ENCODE measurements at places on chromosomes 4 and X.

DNA sequence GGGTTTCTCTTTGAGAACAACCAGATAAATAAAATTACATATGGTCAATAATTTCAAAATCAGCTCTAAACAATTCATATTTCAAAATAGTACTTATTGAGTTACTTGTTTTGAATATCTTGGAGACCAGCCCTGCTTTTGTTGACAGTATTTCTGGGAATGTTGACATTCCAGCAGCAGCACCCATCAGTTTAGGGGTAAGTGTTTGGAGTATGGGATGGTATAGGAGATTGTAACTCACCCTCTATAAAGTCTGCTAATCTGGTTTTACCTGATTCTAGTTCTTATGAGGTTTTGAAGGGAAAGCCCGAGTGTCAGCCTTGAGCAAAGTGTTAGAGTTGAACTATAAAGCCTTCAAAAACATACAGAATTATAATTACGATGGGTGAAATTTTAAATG lies 139.2 kb upstream of the ANKRD50 start:
- H3K27me3 ChIP-seq = no peaks in the 10 kb centered on the region
- H3K4me1 ChIP-seq = no peaks in the 10 kb centered on the region
- no peaks in the 10 kb centered on the region for H3K36me3 ChIP-seq
- H3K27ac ChIP-seq = no peak overlapping the region
- H3K4me3 ChIP-seq = no peak overlapping the region

DNA sequence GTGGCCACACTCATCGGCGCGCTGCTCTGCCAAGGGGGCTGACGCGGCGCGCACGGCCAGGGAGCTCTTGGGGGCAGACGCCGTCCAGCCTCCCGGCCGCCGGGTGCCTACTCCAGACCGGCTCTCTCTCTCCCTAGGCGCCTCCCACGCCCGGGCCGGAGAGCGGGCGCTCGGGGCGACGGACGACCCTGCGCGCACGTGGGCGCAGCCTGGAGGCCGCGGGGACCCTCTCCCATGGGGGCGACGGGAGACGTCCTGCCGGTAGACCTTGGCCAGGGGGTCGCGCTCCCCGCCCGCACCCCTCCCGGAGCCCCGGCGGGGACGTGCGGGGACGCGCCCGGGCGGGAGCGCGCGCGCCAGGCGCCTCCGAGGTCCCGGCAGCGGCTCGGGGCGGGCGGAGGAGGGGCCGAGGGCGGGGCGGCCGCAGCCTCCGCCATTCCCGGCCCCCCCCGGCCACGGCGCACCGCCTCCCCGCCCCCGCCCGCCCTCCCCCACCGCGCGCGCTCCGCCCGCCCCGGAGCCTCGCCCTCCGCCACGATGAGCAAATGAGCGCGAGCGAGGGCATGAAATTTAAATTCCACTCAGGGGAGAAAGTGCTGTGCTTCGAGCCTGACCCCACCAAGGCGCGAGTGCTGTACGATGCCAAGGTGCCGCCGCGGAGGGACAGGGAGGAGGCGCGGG lies at the start of gene MSL3:
TSS of gene MSL3 (plus strand) at position 519 of the 681 bp plus-strand sequence. CDS start at position 546, 27 bp downstream.
- no peaks in the 10 kb centered on the region for H3K36me3 ChIP-seq
- H3K27ac ChIP-seq = peak within 1 kb of the TSS; percentile 90
- DNase-seq = no peak
- no peaks in the 10 kb centered on the region for H3K4me1 ChIP-seq
- H3K4me3 ChIP-seq = peak within 1 kb of the TSS; percentile 44
- no peaks in the 10 kb centered on the region for H3K27me3 ChIP-seq

DNA sequence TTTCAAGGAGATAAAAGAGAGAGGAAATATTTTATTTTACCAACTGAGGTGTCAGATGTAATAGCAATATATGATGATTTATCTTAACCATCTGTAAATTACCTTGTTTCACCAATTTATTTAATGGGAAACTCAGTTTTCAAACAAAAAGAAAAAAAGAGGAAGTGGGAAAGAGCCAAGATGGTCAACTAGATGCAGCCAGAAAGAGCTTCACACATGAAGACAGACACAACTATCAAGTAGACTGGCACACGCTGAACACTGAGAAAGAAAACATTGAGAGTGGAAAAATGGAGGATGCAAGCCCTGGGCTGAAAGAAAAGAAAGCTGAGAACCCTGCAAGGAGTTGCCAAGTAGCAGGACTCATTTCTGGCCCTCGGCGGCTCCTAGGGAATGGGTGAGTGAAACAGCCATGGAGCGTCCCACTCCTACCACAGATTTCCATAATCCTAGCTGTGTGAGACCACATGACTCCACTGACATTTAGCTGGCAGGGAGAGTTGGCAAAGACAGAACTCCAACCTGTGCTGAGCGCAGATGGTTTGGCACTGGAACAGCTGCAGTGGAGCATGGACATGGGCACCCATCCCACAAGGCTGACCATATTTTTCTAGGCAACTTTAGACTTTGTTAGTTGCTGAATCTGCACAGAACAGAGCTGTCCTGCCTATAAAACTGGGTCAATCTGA lies 409.3 kb downstream of the FAM47B start:
- DNase-seq = no peak
- no peaks in the 10 kb centered on the region for H3K27me3 ChIP-seq
- no peak overlapping the region for H3K27ac ChIP-seq
- no peaks in the 10 kb centered on the region for H3K36me3 ChIP-seq
- no peak overlapping the region for H3K4me3 ChIP-seq

DNA sequence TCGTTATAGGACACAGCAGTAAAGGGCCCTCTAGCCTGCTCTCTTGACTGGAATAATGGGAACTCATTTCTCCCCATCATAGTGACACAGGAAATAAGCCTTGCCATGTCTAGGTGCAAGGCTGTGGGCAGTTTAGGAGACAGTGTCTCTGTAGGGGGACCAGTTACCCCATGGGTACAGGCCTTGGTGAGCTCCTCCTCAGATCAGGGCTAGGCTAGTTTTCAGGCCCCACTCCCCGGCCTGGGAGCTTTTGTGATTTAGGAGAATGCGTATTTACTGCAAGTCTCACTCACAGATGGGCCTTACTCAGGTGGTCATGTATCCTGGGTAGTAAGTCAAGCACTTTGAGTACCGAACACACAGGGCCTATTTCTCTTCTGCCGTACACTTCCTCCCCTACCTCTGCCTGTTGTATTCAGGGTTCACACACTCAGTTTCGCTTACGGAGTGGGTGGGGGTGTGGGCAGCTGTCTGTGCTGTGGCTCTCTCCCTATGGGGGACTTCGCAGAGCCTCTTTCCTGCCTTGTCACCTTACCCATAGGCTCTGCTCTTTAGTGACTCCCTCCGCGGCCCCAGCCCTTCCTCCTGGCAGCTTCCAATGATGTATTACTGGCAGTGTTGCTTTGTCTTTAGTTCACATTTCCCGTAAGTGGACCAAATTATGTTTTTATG lies 34.2 kb downstream of the FAM193A start:
- no peaks in the 10 kb centered on the region for H3K36me3 ChIP-seq
- no peak overlapping the region for H3K4me3 ChIP-seq
- H3K27ac ChIP-seq = no peak overlapping the region
- no peak for DNase-seq
- peaks cover 54% of the 10 kb centered on the region for H3K4me1 ChIP-seq

GRCh38 chr4:2304321-2304876 lies 42.5 kb upstream of the MXD4 start:
- H3K4me3 ChIP-seq = no peak overlapping the region
- H3K27ac ChIP-seq = no peak overlapping the region
- H3K27me3 ChIP-seq = no peaks in the 10 kb centered on the region

- no peak overlapping the region for H3K4me3 ChIP-seq
- DNase-seq = no peak
- no peaks in the 10 kb centered on the region for H3K4me1 ChIP-seq
- H3K36me3 ChIP-seq = no peaks in the 10 kb centered on the region
- H3K27ac ChIP-seq = no peak overlapping the region
Observed at GRCh38 chr4:104169437-104169836, 325.3 kb downstream of the CXXC4 start.

DNA sequence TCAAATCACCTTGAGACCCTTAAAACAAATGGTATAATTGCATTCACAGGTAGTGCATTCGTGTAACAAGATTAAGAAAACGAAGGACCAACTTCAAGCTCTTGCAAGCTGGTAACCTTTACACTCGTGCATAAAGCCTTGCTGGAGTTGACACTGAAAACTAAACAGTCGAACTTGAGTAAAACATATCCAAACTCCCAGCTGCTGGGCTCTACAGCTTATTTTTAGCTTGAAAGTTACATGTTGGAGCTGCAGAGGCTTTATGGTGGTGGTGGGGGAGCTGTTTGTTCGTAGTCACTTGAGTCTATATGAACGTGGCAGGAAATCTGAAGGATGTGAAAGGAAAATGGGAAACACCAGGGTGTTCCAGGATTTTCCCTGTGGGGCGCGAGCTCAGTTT lies 2.7 kb upstream of the WDR1 start:
- peaks cover 42% of the 10 kb centered on the region for H3K4me1 ChIP-seq
- no peak overlapping the region for H3K4me3 ChIP-seq
- DNase-seq = no peak
- H3K27ac ChIP-seq = peak overlapping the region; percentile 98
- no peaks in the 10 kb centered on the region for H3K36me3 ChIP-seq
- H3K27me3 ChIP-seq = no peaks in the 10 kb centered on the region

DNA sequence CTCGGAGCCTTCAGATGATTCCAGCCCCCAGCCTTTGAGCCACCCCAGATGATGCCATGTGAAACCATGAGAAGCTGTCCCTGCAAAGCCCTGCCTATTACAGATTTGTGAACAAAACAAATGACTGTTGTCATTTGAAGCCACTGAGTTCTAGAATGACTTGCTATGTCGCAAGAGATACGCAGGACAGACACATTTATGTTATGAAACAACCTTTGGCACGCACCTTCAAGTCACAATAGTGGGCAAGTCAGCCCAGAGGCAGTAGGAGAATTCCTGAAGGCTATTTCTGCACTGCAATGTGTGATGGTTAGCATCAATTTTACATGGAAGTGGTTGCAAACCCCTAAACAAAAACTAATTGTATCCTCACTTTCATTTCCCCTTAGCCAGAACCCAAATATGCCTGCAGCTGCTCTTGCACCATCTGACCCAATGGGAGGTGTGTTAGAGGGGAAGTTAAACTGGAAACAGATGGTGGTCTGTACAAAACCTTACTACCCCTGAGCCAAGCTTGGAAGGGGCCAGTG lies 174.4 kb upstream of the ATP6AP2 start:
- no peaks in the 10 kb centered on the region for H3K36me3 ChIP-seq
- no peaks in the 10 kb centered on the region for H3K27me3 ChIP-seq
- peaks cover 7% of the 10 kb centered on the region for H3K4me1 ChIP-seq
- H3K27ac ChIP-seq = no peak overlapping the region
- no peak overlapping the region for H3K4me3 ChIP-seq

GRCh38 chr4:178535939-178536579 lies 1093.8 kb upstream of the AGA start:
- no peak for DNase-seq
- H3K27ac ChIP-seq = no peak overlapping the region
- no peaks in the 10 kb centered on the region for H3K27me3 ChIP-seq
- no peaks in the 10 kb centered on the region for H3K36me3 ChIP-seq
- no peak overlapping the region for H3K4me3 ChIP-seq

- H3K27me3 ChIP-seq = no peaks in the 10 kb centered on the region
- H3K27ac ChIP-seq = no peak overlapping the region
- no peaks in the 10 kb centered on the region for H3K4me1 ChIP-seq
- no peak for DNase-seq
- no peaks in the 10 kb centered on the region for H3K36me3 ChIP-seq
Observed at GRCh38 chrX:143945171-143945570, 61.3 kb downstream of the UBE2NL start.

GRCh38 chr4:23171976-23172375 lies 479.2 kb downstream of the GBA3 start:
- H3K4me3 ChIP-seq = no peak overlapping the region
- no peaks in the 10 kb centered on the region for H3K4me1 ChIP-seq
- no peaks in the 10 kb centered on the region for H3K27me3 ChIP-seq

DNA sequence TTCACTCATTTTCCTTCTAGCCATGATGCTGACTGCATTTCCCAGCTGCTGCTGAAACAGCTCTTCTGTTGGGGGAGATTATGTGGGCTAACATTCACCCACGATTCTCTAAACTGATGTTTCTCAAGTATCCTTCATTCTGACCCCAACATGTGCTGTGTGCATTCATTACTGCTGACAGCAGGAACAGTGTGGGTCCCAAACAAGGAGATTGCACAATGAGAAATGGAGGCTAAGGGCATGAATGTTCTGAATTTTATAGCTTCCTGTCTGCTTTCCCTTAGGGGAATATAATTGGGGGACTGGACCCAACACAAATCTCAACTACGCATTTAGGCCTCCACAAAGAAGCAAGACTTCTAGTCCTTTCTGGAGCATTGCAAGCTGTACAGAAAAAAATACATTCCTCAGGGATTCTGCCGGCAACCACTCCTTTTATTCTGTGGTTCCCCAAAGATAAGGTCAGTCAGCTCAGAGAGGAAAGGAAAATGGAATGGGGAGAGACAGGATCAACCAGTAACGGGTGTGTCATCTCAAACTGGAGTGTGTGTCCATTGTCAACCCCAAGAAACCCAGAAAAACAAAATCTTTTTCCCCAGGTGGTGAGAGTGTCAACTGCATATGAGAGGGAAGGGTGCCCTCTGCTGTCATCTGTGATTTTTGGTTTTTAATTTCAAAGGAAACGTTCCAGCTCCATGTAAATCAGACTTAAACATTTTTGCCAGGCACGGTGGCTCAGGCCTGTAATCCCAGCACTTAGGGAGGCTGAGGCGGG lies 81.5 kb upstream of the EGFL6 start:
- H3K27me3 ChIP-seq = no peaks in the 10 kb centered on the region
- peak overlapping the region; percentile 80 for H3K27ac ChIP-seq
- H3K36me3 ChIP-seq = no peaks in the 10 kb centered on the region
- no peak for DNase-seq
- peaks cover 9% of the 10 kb centered on the region for H3K4me1 ChIP-seq

GRCh38 chrX:69546417-69546816 lies 42.3 kb downstream of the NALF2 start:
- H3K27ac ChIP-seq = no peak overlapping the region
- no peak overlapping the region for H3K4me3 ChIP-seq
- no peak for DNase-seq

- H3K4me1 ChIP-seq = no peaks in the 10 kb centered on the region
- no peak overlapping the region for H3K27ac ChIP-seq
- no peaks in the 10 kb centered on the region for H3K27me3 ChIP-seq
- H3K36me3 ChIP-seq = no peaks in the 10 kb centered on the region
- H3K4me3 ChIP-seq = no peak overlapping the region
Observed at GRCh38 chr4:173499658-173500535, 30.1 kb downstream of the HAND2 start.

DNA sequence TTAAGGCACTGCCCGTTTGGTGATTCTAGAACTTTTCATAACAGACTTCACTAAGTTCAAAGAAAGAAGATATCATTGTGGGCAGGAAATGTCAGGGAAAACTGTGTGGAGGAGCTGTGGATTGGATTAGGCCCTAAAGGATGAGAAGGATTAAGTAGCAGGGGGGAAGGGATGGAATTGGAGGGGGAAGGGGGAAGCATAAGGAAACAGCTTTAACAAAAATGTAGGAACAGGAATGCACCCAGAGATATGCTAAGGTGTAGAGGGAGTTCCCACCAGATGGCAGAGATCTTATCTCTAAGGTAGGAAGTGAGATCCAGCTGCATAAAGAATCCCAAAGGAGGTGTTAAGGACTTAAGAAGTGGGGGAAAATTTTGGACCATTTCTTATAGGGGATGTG lies 114.5 kb downstream of the LARP7 start:
- DNase-seq = no peak
- no peak overlapping the region for H3K4me3 ChIP-seq
- H3K27me3 ChIP-seq = no peaks in the 10 kb centered on the region
- H3K36me3 ChIP-seq = no peaks in the 10 kb centered on the region
- H3K4me1 ChIP-seq = no peaks in the 10 kb centered on the region

- DNase-seq = no peak
- H3K27me3 ChIP-seq = no peaks in the 10 kb centered on the region
- no peaks in the 10 kb centered on the region for H3K36me3 ChIP-seq
Observed at GRCh38 chr4:8410641-8411271, 29.8 kb downstream of the ACOX3 start.
